Cerebellum (tissue), 4 donors: ENCODE measurements at places on chromosomes 11 and 22.

DNA sequence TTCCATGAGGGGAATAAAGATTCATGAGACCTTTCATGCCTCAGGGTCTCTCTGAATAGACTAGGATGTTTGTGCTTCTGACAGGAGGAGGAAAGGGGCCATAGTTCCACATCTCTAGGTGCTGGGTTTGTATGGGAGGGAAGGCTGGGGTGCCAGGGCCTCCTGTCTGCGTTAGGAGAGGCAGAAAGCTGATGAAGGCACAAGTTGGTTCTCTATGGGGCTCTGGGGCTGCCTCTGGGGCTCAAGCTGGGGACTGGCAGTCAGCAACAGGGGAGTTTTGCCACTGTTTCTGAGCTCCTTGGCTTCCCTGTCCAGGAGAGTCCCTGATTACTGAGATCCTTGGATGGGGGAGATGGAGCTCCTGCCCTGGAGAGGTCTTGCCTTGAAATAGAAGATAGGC is 4.1 kb downstream of the KCNE3 start:
- DNase-seq: no peak

- DNase-seq: no peak
These were observed 13.2 kb downstream of the PHLDB1 start for GRCh38 chr11:118620529-118621070.

GRCh38 chr11:12214751-12215150 is 104.4 kb downstream of the MICAL2 start:
- DNase-seq: no peak

DNA sequence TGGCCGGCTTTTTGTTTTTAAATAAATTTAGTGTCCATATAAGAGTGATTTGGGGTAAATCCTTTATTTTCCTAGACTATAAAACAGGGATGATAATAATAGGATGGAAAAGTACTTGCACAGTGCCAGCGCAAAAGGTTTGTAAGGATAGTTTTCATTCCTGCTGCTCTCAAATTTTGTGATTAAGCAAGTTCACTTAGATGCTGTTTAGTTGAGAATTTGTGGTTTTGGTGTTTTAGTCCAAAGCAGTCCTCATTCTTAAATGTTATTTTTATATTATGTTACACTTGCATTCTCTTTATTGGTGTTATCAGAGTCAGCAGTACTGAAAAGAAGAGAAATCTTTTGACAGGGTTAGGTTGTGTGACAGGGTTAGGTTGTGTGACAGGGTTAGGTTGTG is 47.9 kb downstream of the PPP6R3 start:
- DNase-seq: no peak

- DNase-seq: peak; percentile 44
These were observed 26.5 kb downstream of the RPL27A start for GRCh38 chr11:8709002-8709672.

DNA sequence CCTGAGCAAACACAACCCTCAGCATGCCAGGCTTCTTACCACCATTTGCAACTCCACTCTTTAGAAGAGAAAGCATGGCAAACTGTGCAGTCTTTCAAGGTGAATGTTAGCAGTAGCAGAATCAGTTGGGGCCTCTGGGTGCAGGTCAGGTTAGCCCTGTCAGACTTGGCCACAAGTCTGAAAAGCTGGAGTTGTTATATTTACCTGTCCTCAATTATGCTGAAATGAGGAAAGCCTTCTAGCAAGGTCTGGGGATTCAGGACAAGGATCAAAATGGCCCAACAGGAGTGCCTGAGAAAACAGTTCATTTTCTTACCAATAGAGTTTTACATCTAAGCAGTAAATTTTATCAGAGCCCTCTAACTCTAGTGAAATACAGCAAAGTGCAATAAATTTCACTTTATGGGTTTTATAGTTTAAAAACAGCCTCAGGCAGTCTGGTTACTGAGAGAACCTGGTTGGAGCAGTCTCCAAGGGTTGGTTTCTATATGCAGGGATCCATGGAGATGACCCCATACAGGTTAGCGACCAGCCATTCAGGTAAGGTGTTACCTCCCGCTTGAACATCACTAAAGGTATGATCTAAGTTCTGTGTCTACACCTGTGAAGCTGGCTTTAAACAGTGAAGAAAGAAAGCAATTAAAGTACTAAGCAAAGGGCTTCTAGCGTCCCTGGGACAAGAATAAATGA is 212.5 kb upstream of the MPPED2 start:
- DNase-seq: no peak

DNA sequence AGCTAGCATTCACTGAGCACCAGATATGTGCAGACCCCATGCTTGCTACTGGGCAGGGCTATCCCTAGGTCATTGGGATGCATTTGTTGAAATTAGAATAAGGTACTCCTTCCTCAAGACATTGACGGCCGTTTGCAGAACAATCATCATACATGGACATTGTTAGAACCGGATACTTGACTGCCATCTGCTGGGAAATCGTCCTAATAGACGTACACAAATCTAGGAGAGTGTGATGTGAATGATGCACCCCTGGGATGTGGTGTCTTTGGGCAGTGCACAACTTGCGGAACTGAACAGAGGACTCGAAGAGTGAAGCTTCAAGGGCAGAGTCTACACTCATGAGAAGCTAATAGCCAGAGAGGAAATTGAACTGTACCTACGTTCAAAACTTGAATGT is 35.9 kb downstream of the MYO18B start:
- DNase-seq: peak; percentile 64

GRCh38 chr11:113764527-113765219 is 8.8 kb downstream of the ZW10 start:
- no peak for DNase-seq

- DNase-seq: no peak
These were observed 35.4 kb upstream of the LMO1 start for GRCh38 chr11:8298801-8299786.

DNA sequence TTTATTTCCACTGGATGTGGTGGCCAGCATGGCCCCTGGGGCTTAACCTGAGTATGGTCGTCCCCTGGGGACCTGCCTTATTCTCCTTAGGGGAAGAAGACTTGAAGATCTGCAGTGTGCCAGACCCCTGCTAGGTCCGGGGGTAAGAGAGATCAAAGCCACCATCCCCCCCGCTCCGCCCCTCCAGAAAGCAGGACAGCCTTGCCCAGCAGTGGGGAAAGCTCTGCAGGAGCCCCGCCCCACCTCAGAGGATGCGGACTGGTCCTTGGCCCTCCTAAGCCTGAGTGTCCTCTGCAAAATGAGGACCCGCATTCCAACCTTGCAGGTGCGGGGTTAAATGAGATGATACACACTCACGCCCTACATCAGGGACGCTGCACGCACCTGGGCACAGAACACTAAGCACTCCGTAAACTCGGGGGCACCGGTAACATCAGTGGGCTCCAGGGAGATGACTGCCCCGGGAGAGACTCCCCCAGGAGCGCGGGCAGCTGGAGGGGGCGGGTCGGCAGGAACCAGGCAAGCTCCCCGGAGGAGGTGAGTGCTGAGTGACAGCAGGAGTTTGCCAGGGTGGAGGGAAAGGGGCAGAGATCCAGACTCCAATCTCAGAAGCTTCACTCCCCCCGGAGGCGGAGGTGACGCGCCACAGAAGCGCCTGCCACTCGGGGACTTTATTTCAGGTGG is 564 bp upstream of the ANO1 start:
- no peak for DNase-seq

DNA sequence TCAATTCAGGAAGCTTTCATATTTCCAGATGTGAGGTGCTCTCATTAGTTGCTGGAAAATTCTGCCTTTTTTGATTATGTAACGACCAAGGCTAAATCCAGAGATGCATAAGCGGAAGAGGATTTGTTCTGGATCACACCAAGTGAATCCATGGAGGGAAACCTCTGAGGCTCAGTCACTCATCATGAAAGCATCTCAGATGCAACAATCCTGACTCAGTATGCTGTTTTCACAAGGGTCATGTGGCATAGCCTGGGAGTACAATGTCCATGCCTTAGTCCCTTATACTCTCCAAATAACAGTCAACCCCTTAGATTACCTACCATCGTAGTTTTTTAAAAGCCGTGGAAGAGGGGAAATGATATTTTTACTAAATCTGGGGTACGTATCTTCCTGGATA is 445.6 kb downstream of the NTM start:
- DNase-seq: no peak

GRCh38 chr11:4025248-4025966 is 69.2 kb upstream of the RRM1 start:
- peak; percentile 24 for DNase-seq
